Omental fat pad (tissue), 4 donors: ENCODE measurements at places on chromosomes 16 and 17. TPM values are rescaled to one million over a fixed set of nuclear protein-coding genes. Genes with fewer than 3 reads are reported as not detected.

The CIBAR2 gene
- not detected for total RNA-seq

DNA sequence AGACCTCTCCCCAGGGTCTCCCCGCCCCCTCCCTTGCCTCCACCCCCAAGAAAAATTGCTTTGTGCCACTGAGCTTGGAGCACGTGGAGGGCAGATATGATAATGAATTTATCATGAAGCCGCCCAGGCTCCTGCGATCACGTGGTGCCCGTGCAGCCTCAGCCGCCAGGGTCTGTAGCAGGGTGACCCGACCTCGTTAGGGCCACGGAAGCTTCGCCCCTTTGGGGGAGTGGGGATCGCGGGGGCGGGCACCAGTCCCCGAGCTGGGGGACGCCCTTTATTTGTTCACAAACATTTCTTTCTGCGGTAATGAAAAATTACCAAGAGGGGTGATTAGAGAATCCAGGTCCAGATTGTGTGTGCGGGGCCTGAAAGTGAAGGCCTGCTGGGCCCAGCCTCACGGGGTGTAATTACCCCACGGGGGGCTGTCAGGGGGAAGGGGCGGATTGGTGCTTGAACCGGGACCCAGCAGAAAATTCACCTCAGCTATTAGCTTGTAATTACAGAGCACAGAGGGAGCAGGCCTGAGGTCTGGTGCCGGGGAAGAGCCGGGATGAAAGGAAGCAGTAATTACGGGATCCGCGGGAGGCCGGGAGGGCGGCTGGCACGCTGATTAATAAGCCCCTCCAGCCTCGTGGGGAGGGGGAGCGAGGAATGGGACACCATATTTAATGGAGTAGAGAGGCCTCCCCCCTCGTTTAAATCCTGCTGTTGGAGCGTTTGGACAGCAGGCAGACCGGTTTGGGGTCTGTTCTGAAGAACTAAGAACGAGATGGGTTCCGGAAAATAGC, 13.3 kb downstream of the GSE1 start:
- DNase-seq: no peak

The PSMC3IP gene
- 4.7 TPM for total RNA-seq

DNA sequence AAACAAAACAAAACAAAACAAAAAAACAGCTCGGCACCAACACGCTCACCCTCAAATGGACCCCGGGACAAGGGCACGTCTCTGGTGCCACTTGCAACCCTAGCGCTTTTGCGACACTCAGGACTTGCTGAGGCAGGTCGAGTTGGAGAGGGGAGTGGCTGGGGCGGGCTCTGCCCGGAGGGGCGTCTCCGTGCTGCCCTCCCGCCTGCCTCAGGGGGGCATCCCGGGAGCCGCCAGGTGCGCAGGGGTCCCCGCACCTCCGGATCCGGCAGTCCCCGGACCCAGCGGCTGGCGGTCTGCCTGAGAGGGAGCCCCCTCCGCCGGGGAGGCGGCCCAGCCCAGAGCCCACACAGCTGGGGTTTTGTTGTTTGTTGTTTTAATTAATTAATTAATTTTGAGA, at the start of gene SLC52A1:
Gene SLC52A1 (minus strand): TSS at position 112 of the 400 bp plus-strand sequence. CDS start 820 bp downstream, outside the sequence.
- no peak for DNase-seq

DNA sequence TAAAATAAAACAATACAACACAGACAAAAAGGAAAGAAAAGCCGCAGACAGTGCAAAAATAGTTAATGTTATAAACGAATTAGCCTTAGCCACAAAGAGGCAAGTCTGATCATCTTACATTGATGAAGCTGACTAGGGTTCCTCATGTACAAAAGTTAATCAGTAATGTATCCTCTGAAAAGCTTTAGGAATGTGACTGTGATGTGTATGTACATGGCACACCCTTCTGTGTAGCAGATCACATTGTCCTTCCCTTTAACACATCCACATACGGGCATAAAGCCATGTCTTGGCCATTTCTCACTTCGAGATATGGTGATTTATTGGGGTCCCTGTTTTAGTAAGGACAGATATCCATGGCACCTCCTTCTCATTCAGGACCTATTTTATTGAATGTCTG, 1327.5 kb upstream of the CDH8 start:
- DNase-seq: no peak

DNA sequence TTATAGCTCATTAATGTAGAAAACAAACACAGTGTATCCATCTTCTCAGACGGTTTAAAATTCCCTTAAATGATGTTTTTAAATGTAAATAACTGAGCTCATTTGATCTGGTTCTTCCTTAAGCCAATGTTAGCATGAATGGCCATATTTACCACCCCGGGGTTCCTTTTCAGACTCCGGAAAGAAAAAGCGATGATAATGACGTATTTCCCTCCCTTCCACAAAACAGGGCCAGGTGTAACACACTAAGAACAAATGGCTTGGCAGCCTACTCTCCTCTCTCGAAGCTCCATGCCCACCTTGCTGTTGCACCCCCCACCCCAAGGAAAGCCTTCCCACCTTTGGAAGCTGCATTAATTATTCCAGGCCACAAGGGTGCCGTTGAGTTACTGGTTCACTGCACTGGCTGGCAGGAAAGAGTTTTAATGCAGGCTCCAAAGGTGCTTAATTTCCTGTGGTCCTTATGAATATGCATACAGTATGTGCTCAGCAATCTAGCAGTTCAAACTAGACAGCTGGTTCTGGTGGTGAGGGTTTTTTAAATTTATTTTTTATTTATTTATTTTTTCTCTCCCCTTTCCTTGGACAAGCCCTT, 378.9 kb downstream of the WWOX start:
- no peak for DNase-seq

DNA sequence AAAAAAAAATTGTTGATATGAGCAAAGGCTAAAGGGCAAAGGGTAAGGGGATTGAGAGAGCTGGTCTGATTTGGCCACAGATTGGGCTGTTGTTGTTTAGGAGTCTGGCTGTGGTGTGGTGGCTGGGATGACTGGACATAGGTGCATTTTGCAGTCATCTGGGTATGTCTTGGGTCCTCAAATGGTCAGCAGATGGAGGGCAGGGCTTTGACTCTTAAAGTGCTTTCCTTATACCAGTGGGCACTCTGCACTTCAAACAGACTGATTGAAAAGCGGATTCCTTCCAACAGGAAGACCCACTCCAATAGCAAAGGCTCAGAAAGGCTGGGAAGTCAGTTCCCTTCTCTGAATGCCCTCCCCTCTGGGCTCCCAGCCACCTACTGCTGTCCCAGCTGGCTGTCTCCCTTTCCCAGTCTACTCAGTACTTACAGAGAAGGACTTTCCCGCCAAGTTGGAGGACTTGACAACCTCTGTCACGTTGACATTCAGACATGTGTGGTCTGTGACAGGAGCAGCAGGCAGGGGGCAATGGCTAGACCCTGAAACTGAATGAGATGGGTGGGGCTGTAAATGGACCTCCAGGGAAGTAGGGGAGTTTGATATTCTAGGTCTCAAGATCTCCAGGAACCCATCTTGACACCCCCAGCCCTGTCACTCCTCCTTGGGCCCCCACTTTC, 19.6 kb upstream of the MFSD6L start:
- no peak for DNase-seq

- no peak for DNase-seq
Observed at GRCh38 chr17:44777394-44778348, 18.9 kb downstream of the ADAM11 start.

- DNase-seq: no peak
Observed at GRCh38 chr17:44734272-44734671, 24.5 kb upstream of the ADAM11 start.

The BOLA2 gene
- 13.0 TPM for total RNA-seq

GRCh38 chr17:45871718-45872117, 22.6 kb upstream of the MAPT start:
- no peak for DNase-seq

The STX4 gene
- total RNA-seq: 59.1 TPM

DNA sequence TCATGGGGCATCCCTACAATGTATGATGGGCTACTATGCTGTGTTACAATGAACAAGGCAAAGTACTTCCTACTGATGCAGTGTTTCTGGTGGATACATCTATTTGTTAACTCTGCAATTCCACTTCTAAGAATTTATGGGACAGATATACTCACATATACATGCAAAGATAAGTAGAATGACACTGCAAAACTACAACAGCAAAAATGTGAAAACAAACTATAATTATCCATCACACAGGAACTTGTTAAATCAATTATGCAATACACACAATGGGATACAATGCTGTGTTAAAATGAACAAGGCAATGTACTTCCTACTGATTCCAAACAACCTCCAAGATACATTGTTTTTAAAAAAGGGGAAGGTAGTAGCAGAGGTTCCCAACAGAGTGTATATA, 3.2 kb downstream of the DDX52 start:
- DNase-seq: no peak

- no peak for DNase-seq
Observed at GRCh38 chr17:29196769-29197515, 16.7 kb upstream of the MYO18A start.

DNA sequence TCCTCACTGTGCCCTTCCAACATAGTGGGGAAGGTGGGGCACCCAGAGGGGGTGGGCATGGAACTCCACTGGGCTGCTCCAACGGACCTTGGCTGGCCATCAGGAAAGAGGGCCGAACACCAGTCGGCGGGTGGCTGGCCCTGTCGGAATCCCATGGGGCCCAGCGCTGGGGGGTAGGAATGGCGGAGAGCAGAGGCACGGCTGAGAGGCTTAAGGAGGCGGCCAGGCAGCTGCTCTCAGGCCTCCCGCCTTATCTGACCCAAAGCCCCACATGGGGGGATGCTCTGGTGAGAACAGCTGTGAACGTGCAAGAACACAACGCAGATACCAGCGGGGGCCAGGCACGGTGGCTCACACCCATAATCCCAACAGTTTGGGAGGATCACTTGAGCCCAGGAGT, 4.4 kb upstream of the MYO1C start:
- no peak for DNase-seq
